ENCODE measurements at places on chromosomes 3 and 15. TPM values are rescaled to one million over a fixed set of nuclear protein-coding genes. Genes with fewer than 3 reads are reported as not detected.

The PLS1 gene
- total RNA-seq, result 0.33 TPM

The FRMD5 gene
- 7.0 TPM for total RNA-seq

The MYLK gene
- 325 TPM for total RNA-seq

The TGM4 gene
- not detected for total RNA-seq

The MESD gene
- total RNA-seq, result 26.6 TPM

The ACTC1 gene
- total RNA-seq, result not detected

The FBXW12 gene
- total RNA-seq, result 0.15 TPM

The CHRNA5 gene
- 1.5 TPM for total RNA-seq

The IQCF5 gene
- total RNA-seq, result not detected

The GATA2 gene
- 2.6 TPM for total RNA-seq

The EPHB1 gene
- under 0.01 TPM for total RNA-seq

The CLRN1 gene
- not detected for total RNA-seq

The LINGO1 gene
- not detected for total RNA-seq

The PPM1L gene
- 0.87 TPM for total RNA-seq

The MORC1 gene
- total RNA-seq, result not detected

The GASK1A gene
- 4.5 TPM for total RNA-seq

The MYZAP gene
- total RNA-seq, result not detected

The RIOX2 gene
- 33.3 TPM for total RNA-seq

The MED12L gene
- total RNA-seq, result 0.44 TPM

The SPTBN5 gene
- total RNA-seq, result 0.29 TPM

The CLDN1 gene
- 0.15 TPM for total RNA-seq

The CCDC39 gene
- 0.17 TPM for total RNA-seq

The VWA5B2 gene
- total RNA-seq, result not detected

The POPDC2 gene
- total RNA-seq, result 0.15 TPM

The A4GNT gene
- total RNA-seq, result not detected

The NME9 gene
- total RNA-seq, result not detected

Data from smooth muscle cell of trachea (primary cell).